Lung microvascular endothelial cell (primary cell): ENCODE measurements at places on chromosomes 2 and 18.
A peak's percentile ranks its signal among the peaks of the same experiment; 100 is the strongest.

- DNase-seq, result peak; percentile 87
These were observed 228.6 kb downstream of the SATB2 start for GRCh38 chr2:199228887-199229819.

DNA sequence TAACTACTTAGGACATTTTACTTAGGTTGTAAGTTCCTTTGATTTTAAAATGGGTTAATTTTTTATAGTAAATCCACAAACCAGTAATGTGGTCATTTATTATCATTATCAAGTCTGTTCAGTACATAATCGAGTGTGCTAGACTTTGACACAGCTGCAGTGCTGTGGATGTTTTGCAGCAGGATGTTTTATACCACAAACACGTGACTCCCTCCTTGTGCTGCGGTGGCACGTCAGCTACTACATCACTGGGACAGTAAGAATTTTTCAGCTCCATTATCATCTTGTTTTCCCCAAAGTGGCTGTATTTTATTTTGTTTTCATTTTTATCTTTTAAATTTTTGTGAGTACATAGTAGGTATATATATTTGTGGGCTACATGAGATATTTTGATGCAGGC, 70.0 kb downstream of the ATP9B start:
- no peak for DNase-seq

DNA sequence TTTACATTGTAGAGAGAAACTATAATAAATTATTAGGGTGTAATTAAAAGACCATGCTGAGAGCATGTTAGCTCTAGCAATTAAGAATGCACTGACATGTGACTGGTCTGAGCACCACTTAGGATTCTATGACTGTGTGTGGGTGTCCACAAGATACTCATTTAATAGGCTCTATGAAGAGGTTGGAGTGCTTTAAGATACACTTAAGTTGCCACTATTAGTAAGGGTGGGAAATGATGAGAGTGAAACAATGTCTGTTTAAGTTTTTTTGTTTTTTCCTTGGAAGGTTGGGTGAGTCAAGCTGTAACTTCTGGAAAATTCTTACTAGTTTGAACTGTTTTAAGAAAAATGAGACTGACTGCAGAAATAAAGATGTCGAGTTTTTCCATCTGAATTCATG, 1.8 kb upstream of the FAP start:
- DNase-seq, result peak; percentile 58

GRCh38 chr2:222734703-222735014, 63.2 kb downstream of the MOGAT1 start:
- DNase-seq, result no peak

DNA sequence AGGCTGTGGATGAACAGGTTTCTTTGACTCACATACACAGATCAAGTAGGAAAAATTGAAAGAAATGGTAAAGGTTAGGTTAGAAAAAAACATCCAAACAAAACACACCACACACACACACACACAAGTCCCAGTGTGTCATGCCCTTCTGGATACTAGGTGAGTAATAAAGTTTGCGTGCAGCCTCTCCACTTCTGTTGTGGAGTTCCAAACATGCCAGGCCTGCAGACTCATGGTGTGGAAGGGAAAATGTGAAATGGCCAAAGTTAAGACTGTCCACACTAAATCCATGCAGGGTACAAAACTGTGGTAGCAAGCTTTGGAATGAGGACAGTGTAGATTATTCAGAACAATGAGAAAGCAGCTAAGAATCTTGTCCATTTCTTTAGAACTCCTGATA, 114.6 kb downstream of the IKZF2 start:
- no peak for DNase-seq

- no peak for DNase-seq
These were observed 1147.1 kb downstream of the CNTNAP5 start for GRCh38 chr2:125172181-125172580.

- no peak for DNase-seq
These were observed 203.2 kb downstream of the DLGAP1 start for GRCh38 chr18:4251873-4252272.

- no peak for DNase-seq
These were observed 24.1 kb downstream of the INPP4A start for GRCh38 chr2:98468621-98469236.

- DNase-seq, result no peak
These were observed 105.5 kb downstream of the TDRD15 start for GRCh38 chr2:21229302-21229701.

DNA sequence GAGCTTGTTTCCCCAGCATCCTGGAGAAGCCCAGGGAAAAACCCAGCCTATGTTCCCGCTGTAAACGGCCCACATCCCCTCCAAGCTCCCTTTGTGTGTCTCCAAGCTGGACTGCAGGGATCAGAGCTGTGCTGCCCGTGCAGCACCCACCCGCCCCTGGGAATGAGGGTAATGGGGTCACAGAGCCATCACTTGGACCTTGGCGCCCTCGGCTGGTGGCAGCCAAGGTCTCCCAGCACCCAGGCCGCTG, 670 bp upstream of the INPP5D start:
- DNase-seq, result no peak

- peak; percentile 26 for DNase-seq
These were observed 528.8 kb downstream of the CPS1 start for GRCh38 chr2:211085056-211085680.

GRCh38 chr2:54502731-54503130, 46.6 kb downstream of the SPTBN1 start:
- DNase-seq, result no peak

DNA sequence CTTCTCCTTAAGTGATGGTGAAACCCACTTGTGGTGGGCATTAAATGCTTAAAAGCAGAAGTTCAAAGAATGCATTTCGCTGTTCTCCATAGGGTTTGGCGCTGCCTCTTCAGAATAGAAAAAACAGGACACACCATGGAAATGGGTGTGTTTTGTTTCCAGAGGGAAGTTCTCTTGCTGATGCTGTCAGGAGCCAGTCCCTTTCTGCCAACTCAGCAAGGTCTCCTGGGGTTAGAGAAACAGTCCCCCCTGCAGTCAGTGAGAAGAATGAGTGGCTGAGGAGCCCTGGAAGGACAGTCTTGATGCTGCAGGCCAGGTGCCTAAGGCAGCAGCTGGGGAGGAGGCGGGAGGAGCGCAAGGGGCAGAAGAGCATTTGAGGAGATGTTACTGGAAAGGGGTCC, 37.8 kb upstream of the ASAP2 start:
- no peak for DNase-seq

GRCh38 chr2:218003981-218004419, 1.2 kb upstream of the TNS1 start:
- DNase-seq, result no peak

DNA sequence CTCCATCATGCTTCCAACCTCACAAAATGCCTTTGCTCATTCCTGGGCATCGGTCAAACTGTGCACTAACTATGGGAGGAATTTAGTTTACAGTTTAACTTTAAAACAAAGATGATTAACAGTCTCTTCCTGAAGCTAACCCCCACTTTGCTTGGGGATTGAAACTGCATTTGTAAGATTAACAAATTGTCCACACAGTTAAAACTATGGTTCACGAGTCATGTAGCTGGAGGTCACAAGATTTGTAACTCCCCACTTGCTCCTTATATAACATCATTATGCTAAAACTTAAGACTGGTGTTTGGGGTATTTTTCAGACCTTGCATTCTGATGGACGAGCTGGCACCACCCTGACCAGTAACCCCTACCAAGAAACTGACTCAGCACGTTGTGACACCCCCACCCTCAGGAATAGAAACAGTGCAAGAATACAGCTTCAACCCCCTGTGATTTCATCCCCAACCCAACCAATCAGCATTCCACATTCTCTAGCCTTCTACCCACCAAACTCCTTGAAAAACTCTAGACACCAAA, 252.3 kb downstream of the MBD5 start:
- DNase-seq, result no peak

- no peak for DNase-seq
These were observed 199.3 kb downstream of the LTBP1 start for GRCh38 chr2:33146102-33146501.

DNA sequence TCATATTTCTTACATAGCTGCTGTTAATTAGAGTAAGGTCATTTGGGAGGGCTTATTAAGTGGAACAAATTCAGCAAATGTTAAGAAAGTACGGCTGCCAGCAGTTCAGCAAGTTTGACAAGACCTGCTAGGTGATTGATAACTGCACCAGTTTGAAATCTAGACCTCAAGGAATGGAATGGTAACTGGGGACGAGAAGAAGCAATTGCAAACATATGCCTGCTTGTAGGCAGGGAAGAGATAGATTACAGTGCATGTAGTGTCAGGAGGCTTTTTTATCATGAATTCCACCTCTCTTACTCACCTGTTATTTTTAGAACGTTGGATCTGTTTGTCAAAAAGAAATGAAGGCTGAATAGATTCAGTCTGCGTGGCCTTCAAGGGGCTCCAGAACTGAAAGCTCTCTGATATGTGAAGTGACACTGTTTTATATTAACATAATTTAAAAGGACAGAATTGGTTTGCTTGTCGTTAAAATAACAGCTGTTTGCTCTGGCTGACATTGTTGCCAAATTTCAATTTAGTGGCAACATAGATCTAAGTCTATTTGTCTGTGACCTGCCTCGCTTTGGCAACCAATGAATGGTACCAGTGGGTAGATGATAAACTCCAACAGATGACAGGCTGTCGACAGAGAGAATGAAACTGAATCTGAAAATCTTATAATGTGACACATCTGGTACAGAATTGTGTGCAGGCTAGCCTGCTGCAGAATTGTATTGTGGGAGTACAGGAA, 199.3 kb downstream of the ZNF407 start:
- DNase-seq, result peak; percentile 47

DNA sequence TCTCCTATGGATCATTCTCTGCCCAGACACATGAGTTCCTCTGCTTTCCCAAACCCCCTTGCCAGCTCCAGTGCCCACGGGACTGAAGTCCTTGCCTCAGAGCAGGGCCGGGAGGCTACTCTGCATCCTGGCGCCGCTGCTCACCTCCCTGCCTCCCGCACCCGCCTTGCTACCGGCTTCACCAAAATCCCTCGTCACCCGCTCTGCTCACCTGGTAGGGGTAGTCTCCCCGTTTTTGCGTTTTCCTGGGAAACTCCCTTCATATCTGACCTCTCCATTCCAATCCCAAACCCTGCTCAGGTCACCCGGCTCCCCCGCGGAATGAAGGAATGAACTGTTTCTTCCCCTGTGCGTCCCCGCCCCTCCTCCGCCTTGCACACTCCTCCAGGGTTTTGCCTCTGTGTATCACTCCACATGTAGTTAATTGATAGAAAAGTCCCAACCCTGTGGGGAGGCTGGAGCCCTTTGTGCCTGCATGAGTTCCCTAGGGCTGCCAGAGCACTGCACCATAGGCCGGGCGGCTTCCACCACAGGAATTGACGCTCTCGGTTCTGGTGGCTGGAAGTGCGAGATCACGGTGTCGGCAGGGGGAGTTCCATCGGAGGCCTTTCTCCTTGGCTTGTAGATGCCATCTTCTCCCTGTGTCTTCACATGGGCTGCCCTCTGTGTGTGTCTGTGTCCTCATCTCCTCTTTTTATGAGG, 2.0 kb upstream of the DGKD start:
- DNase-seq, result no peak

DNA sequence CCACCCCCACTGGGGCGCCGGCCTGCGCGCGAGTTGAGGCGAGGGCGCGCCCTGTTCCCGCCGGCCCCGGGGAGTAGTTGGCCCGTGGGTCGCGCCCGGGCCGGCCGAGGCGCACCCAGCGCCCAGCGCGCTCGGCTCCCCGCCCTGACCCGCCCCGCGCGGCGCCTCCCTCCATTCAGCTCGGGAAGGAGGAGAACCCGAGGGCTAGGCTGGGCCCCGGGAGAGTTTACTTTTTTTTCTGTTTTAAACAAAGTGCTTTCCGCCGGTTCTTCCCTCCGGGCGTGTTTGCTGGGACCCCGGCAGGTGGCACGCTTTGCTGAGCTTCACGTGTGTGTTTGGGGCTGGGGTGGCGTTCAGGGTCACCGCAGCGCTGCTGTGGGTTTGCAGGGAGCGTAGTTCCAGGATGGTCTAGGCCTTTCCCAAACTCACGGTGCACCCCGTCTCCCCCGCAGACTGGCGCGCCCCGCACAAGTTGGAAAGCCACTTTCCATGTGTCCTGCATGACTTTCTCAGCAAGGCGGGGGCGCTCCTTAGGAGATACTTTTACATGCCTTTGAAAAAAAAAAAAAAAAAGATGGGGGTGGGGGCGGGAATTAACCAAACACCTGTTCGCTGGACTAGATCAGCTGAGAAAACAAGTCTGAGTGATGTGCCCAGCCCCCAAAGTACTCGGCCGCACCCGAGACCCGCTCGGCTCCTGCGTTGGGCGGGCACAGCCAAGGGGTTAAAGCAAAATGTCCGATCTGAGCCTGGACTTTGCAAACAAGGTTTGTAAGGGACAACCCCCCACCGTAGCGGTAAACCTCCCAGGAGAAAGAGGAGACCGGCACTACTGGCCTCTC, 825 bp downstream of the ITGA6 start:
- DNase-seq, result peak; percentile 68
